Stimulated activated CD4-positive, alpha-beta T cell treated with anti-CD3 and anti-CD28 coated beads, Interleukin-2, amount 100 ng/mL, for 24 hours (primary cell): ENCODE measurements at places on chromosomes 12 and 14.

DNA sequence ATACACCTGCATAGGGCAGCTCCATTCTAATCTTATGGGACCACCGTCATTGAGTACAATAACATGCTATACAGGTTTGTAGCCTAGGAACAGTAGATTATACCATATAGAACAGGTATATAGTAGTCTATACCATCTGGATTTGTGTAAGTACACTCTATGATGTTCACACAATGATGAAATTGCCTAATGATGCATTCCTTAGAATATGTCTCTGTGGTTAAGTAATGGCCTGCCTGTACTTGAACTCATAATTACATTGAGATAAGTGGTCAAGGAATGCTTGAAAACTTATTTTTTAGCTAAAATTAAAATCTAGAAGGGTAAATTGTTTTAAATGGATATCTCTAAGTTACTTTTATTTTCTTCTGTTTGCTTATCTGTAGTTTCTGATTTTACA, 152.7 kb downstream of the SRGAP1 start:
- no peak for DNase-seq

DNA sequence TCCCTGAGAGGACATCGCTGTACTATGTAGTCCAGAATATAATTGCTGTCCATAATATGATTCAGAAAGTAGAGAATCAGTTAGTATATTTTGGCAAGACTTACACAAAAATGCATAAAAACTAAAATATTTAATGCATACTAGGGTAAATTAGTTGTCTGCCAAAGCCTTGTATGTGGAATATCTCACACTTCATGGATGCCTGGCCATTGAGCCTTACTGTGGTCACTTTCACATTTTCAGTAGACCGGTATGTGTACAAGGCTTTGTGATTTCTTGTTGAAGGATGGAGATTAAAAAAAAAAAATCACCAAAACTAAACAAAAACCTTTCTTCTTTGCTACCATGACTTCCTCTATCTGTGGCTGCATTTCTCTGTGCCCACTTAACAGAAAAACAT, 197.3 kb upstream of the DDHD1 start:
- DNase-seq, result no peak

- no peak for DNase-seq
Measured at GRCh38 chr14:72721083-72721482, 172.8 kb downstream of the DPF3 start.

DNA sequence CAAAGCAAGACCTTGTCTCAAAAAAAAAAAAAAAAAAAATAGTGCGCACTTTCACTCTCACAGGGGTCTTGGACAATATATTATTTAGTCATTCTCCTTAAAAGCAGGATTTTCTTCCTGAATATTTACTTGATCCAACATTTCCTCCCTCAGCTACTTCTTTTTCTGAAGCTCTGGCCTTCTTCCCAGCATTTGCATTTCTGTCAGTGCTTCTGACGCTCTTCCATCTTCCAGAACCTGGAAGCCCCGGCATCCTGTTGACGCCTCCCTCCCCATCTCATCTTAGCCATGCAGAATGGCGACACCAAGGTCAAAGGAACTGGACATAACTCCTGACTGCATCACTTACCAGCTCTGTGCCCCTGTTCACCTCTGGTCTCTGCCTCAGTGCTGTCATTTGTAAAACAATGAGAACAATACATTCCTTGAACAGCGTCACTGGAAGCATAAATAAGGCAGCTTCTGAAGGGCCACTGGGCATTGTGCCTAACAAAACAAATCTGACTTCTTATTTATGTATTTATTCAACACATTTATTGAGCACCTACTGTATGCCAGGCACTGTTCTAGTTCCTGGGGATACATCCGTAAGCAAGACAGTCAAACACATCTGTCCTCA, 90.9 kb upstream of the MDM1 start:
- DNase-seq, result no peak

GRCh38 chr12:109671502-109671901, 42.1 kb upstream of the FAM222A start:
- DNase-seq, result no peak

DNA sequence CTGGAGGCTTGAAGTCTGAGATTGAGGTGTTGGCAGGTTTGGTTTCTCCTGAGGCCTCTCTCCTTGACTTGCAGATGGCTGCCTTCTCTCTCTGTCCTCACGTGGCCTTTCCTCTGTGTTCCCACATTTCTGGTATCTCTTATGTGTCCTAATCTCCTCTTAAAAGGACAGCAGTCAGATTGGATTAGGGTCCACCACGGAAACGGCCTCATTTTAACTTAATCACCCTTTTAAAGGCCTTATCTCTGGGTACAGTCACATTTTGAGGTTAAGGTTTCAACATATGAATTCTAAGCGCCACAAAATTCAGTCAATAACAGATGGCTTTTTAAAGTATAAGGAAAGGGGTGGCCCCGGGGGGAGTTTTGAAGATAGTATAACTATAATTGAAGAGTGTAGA, 33.5 kb downstream of the UNC79 start:
- no peak for DNase-seq
